Activated CD4-positive, alpha-beta T cell treated with anti-CD3 and anti-CD28 coated beads for 1 hour (primary cell): ENCODE measurements at places on chromosomes 11 and 22.

DNA sequence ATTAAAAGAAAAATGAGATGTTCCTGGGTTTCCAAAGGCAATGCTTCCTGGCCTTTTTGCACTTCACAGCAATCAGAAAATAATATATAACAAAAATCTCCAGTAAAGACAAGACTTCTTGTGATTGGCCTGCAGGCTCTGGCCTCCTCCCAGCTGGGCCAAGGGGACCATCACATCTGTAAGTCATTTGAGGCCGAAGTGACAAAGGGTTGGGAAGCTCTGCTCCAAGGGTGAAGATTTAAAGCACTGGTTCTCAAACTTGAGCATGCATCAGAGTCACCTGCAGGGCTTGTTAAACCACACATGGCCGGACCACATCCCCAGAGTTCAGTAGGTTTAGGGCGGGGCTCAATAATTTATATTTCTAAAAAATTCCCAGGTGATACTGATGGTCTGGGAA is 32.1 kb downstream of the ARFGAP2 start:
- no peak for DNase-seq

- DNase-seq, result no peak
Measured at GRCh38 chr11:103773537-103773936, 262.9 kb upstream of the DDI1 start.

GRCh38 chr11:3073029-3073435 is 15.8 kb upstream of the CARS1 start:
- DNase-seq, result no peak

GRCh38 chr11:104817973-104818372 is 80.3 kb downstream of the CASP12 start:
- DNase-seq, result no peak

GRCh38 chr11:36475192-36475591 is 34.9 kb downstream of the TRAF6 start:
- no peak for DNase-seq

DNA sequence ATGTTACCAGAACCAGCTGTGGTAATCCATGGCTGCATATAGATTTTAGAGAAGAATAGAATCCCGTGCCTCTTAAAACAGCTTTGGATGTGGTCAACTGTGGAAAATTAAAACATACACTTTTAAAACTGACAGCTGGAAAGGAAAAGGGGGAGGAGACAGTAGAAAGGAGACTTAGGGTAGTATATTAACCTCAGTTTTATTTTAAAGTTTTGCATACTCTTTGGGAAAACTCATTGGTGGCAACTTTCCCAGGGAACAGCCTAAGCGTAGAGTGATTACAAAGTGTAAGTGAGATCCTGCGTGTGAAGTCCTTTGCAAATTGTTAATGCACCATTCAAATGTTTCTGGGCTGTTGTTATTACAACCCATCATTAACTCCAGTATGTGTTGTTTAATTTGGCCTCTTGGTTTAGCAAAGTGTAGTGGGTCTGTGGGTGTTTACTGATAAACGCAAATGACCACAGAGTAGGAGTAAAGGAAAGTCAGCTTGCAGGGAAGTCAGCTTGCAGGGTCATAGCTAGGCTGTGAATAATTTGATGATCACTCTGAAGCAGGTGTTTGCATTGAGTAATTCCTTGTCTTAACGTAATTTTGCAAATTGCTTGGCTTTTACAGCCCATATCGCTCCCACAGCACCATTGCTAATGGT is 88.0 kb upstream of the DBX1 start:
- no peak for DNase-seq

DNA sequence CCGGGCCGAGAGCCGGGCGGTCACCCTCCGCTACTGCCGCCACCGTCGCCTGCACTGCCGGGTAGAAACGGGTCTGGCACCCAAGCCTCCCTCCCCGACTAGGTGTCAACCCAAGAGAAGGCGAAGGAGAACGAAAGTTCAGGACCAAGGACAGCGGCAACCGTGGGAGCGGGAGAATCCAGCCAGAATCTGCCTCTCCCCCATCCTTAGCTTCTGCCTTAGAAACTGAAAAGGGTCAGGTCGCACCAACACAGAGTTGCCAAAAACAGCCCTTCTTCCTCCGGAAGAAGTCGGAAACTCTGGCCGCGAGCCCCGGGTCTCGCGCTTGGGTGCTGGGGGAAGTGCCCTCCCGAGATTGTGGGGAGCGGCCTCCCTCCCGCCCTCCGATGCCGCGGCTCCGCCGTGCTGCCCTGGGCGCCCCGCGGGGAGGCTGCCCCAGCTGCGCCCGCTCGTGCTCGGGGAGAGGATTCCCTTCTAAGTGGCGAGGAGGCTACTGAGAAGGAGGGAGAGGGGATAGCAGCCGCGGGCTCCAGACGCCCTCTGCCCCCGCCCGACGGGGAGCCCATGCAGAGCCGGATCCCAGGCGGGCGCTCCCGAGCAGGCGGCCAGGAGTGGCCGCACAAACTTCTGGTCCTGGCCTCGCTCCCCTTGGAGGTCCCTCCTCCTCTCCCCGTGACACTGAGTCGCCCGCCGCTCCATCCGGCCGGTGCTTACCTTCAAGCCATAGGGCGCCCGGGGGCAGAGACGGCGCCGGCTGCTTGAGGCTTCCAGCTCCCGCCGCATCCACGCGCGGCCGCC is 637 bp downstream of the DRD2 start:
- DNase-seq, result no peak

DNA sequence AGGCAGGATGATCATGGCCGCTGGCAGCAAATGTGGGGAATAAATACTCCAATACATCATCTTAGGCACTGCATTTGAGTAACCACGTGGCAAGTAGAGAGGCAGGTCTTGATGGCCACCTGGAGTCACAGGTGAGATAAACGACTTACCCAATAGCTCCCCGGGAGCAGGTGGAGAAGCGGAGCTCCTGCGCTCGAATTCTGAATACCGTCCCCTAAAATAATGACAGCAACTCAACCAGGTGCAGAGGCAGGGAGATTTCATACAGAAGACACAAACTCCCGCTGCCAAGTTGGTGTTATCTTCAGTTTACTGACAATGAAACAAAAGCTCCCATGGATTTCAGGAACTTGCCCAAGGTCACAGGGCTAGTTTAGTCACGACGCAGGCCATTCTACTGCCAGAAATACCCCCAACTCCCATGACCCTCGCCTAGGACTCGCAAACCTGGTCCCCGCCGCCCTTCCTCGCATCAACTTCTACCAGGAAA is 437 bp downstream of the SLC43A3 start:
- no peak for DNase-seq
